ENCODE measurements at places on chromosomes 2 and 18.

- DNase-seq: peak; percentile 66
These were observed 31.4 kb upstream of the YPEL5 start for GRCh38 chr2:30115141-30115980.

DNA sequence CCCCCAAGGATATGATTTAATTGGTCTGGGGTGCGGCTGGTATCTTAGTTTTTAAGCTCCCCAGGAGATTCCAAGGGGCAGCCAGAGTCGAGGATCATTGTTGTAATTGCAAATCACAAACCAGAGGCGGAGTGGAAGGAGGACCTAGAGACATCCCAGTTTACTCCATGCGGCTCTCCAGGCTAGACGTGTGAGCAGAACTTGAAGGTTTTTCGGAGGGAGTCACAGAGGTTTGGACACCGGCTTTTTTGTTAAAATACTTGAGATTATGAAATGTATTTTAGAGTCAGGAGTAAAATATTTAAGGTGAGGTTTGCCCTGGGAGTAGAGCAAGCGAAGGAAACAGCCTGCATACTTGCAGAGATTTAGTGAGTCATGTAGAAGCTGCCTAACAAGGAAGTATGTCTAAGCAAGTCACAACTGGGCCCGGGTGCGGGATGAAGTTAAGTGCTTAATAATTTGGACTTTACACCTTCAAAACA is 39.5 kb downstream of the TGOLN2 start:
- DNase-seq: no peak

DNA sequence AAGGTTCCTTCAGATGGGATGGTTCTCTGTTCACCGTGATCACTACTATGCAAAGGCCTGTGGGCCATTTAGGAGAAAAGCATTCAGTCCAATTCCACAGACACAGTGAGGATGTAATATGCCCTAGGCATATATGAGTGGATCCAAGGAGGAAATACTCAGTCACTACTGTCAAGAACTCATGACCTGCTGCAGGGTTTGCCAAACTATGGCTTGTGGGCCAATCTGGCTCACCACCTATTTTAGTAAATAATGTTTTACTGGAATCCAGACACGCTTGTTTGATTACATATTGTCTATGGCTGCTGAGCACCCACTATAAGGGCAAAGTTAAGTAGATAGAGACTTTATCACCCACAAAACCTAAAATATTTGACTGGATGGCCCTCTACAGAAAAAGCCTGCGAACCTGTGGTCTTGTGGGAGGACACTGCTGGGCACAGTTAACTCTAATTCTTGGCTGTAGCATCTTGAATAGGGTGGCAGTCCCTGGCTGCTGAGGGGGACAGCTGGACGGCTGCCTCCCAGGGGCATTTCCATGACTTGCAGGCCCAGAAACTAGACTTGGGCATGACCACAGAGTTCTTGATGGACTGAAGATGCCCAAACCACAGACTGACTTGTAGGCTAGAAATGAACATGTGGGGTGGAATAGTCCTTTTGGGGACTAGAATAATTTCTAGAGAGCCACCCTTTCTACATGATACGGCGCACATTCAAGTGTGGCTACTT is 20.6 kb upstream of the LTBP1 start:
- DNase-seq: no peak

DNA sequence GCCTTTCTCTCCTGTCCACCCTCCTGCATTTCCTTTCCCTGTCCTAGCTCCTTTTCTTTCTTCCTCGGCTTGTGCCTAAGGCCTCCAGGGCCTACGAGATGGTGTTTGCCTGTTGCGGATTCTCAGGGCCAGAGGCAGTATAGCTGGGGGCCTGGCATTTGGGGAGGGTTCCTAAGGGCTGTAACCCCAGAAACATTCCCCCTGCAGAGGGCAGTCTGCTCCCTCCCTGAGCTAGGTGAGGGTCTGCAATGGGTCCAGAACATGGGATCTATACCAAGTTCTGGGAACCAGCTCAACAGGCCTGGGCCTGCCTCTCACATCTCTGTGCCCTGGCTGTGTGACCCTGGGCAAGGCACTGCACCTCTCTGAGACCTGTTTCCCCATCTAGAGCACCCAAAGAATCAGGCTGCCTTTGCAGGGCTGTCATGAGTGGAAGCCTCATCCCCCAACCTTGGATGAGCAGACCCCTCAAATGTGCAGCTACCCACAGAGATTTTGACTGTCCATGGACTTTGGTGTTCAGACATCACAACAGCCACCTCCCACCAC is 97.5 kb downstream of the GLI2 start:
- no peak for DNase-seq

DNA sequence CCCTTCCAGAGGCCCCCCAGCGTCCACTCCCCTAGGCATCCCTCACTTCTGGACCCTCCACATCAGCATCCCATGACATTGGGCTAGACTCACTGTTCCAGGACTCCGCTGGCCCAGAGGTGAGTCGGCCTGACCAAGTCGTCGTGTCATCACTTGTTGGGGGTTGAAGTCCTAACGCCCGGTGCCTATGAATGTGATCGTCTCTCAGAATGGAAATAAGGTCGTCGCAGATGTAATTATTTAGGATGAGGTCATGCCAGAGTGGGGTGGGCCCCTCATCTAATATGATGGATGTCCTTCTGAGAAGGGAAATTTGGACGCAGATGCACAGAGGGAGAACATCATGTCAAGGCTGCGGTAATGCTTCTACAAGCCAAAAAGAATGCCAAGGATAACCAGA is 142.7 kb downstream of the AGAP1 start:
- DNase-seq: no peak

GRCh38 chr2:61775956-61776570 is 77.8 kb downstream of the FAM161A start:
- no peak for DNase-seq

DNA sequence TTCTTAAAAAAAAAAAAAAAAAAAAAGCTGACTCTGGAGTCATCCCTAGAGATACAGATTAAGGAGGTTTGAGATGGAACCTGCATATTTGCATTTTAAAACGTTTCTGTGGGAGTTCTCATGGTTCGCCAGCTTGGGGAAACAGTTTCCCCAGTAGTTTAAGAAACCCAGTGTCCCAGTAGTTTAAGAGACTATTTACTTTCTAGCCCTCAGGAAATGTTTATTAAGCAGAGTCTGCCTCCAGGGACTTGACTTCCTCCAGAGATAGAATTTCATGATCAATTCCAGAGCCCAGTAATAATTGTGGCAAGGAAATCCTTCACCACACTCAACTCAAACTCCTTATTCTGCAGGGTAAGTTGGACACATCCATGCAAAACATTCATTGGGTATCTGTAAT is 39.1 kb downstream of the DIPK1C start:
- no peak for DNase-seq

DNA sequence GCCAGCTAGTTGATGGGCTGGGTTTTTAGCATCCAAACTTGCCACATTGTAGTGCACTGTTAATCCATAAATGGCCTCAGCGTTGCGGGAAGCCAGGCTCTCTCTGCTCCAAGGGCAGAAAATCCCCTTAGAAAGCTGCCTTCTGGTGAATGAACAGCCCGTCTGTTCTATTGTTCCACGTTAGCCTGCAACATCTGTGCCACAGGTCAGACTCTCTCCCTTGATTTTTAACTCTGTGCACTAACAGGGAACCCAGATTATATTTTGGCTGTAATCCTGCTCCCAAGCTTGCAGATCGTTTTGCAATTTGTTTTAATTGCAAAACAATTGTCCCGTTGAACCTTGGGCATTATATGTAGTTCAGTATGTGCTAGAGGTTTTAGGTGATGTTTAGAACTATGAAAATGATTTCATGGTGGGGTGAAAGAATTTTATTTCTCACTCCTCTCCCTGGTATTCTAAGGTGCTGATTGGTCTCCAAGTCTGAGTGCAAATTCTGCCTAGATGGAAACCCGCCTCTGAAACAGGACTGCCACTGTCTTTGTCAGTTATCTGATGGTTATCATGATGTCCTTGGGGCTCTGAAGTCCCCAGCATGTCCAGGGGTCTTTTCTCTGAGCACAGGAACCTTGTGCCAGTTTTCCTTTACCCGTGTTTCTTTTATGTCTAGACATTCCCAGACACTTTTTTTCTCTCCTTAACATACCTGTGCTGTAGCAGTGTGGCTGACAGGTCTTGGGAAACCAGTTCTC is 106.6 kb downstream of the MAP4K4 start:
- no peak for DNase-seq

DNA sequence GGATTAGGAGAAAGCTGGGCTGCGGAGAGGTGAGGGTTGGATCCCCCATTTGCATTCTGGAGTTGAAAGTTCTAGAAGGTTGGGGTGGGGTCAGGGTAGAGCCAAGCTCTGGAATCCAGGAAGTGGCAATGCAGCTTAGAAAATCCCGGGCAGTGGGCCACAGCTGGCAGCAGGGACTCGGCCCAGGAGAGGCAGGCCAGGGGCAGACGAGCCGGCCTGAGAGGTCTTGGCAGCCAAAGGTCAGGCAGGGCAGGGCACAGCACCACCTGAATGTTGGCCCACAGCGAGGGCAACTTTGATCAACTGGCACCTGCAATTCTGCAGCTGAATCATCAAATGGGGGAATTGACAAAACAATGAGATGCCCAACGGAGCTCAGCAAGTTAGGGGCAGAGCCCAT is 139.2 kb downstream of the INHBB start:
- no peak for DNase-seq

DNA sequence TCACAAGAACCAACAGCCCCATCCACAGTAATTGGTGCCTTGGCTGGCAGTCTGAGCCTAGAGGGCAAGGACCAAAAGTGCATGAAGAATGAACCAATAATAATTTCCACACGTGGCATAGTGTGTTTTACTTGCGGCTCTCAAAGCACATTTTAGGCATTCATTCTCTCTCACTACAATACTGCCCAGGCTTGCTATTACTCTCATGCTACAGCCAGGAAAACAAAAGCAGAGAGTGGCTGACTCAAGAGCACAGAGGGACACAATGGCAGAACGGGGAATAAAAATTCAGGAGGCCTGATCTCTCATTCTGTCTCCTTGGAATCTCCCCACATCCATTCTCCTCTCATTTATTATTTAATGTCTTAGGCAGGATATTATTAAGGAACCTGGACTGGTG is 57.0 kb upstream of the NOL4 start:
- DNase-seq: no peak

- DNase-seq: no peak
These were observed 71.3 kb upstream of the TCF7L1 start for GRCh38 chr2:85061896-85062295.

DNA sequence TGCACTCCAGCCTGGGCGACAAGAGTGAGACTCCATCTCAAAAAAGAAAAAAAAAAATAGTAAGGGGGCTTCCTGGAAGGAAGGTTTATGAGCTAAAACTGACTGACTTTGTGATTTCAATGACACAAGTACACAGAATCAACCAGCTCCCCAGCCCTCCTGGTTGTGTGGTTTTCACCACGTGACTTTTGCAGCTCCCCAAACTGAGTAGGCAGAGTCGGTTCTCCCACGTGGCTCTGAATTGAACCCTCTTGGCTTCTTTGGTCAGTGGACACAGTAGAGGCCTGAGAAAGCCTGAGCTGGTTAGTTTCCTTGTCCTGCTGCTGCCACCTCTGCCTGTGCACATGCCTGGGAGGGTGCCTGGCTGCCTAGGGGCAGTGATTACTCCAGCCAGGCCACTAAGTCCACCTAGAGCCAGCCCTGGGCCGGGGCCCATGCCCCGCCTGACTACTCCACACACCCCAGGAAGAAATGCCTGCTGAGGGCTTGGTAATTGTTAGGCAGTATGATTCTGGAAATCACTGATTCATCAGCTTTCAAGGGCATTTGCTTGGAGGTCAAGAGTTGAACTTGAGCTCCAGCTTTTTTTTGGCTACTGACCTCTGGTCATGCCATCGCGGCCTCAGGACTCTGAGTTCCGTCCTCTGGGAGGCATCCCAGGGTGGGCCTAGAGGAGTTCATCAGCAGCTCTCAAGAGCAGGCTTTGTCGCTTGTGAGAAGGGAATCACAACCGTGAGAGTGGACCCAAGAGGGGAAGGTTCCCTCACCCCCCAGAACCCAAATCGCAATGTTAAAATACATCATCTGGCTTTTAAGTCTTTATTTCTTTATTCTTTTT is 431.9 kb upstream of the HS6ST1 start:
- DNase-seq: no peak

- no peak for DNase-seq
These were observed 95.0 kb downstream of the TMEM17 start for GRCh38 chr2:62410926-62411456.

DNA sequence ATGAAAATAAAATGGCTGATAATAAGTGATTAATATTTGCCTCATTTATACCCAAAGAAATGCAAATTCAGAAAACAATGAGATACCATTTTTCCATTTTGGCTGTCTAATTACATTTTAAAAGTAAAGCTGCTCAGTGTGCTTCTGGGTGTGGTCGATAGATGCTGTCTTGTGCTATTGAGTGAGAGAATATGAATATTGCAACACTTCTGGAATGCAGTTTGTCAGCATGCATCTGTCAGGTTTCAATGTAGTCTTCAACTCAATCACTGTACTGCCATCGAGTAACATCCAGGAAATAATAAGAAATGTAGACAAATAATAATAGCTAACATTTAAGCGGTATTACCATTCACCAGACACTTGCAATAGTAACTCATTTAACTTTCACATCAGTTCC is 3.9 kb downstream of the IL18R1 start:
- DNase-seq: no peak

GRCh38 chr2:6423157-6423556 is 442.6 kb downstream of the CMPK2 start:
- DNase-seq: no peak

DNA sequence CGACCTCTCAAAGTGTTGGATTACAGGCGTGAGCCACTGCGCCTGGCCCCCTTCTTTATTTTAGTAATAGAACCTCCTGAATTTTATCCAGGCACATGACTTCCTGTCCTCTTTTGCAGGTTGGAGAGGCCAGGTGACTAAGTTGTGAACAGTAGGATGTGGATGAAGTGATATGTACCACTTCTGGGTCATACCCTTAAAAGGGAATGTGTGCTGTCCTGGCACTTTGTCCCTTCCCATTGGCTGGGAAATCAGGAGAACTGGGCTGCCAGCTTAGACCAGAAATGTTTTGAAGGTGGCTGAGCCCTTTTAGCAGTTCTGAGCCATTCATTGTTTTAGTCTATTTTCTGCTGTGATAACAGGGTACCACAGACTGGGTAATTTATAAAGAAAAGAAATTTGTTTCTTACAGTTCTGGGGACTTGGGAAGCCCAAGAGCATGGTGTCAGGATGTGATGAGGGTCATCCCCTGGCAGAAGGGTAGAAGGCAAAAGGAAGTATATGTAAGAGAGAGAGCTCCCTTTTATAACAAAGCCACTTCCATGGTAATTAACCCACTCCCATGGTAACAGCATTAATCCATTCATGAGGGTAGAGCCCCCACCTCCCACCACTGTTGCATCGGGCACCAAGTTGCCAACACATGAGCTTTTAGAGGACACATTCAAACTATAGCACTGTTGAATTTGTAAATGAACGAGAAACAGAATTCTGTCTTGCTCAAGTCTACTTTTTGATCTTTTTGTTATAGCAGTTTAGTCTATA is 79.1 kb downstream of the TTC27 start:
- DNase-seq: no peak

All from stimulated activated CD4-positive, alpha-beta T cell treated with anti-CD3 and anti-CD28 coated beads, Interleukin-2, amount 100 ng/mL, for 48 hours (primary cell).